ENCODE measurements at places on chromosomes 2 and 18.

DNA sequence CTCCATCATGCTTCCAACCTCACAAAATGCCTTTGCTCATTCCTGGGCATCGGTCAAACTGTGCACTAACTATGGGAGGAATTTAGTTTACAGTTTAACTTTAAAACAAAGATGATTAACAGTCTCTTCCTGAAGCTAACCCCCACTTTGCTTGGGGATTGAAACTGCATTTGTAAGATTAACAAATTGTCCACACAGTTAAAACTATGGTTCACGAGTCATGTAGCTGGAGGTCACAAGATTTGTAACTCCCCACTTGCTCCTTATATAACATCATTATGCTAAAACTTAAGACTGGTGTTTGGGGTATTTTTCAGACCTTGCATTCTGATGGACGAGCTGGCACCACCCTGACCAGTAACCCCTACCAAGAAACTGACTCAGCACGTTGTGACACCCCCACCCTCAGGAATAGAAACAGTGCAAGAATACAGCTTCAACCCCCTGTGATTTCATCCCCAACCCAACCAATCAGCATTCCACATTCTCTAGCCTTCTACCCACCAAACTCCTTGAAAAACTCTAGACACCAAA is 252.3 kb downstream of the MBD5 start:
- DNase-seq: peak; percentile 12

DNA sequence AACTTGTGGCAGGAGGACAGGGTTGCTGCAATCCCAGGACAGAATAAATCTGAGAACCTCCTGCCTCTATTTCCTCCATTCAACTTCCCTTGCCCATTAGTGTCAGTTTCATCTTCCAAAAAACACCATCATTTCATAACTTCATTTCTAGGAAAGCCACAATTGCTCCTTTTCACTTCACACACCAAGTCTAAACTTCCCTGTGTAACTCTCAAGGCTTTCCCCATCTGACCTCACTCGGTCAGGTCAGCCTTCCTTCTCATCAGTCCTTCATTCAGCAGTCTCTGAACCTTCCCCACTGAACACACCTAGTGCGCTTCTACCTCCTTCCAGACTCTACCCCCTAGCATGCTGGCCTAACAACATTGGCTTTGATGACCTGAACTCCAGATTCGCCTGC is 35.8 kb downstream of the TCF7L1 start:
- DNase-seq: no peak

DNA sequence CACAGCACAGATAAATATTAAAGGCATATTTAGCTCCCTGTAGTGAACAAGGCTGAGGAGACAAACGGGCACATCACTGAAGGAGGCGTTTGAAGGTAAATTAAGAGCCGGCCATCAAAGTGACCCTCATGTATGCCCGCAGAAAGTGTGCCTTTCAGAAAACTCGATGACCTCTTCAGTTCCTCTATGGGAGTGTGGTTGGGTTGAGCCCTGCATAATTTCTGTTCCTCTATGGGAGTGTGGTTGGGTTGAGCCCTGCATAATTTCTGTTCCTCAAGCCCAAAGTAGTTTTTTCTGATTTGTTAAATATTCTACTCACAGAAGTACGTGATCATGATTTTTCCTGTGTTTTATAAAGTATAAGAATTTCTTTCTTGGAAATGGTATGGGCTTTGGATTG is 568.5 kb downstream of the TSN start:
- DNase-seq: no peak

DNA sequence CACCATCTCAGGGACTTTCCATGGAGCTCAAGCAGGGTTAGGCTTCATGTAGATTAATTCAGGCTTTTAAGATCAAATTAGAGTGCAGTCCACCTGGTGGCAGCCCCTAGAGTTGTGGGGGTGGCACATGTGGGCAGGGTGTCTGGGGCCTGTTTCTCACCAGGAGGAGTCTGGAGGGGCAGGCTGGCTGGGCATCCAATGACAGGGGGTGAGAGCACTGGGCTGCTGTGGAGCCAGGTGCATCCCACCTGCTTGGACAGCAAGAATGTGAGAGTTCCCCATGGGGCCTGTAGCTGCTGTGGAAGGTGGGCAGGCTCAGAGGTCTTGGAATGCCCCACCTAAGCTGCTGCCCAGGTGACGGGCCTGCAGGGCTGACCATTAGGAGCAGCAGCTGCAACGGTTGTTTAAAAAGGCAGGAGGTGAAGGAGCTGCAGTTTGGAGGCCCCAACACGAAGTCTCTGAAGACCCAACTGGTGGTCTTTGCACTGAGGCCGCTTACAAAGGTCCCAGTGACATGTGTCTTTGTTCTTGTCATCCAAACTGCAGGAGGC is 686.3 kb upstream of the HS6ST1 start:
- no peak for DNase-seq

DNA sequence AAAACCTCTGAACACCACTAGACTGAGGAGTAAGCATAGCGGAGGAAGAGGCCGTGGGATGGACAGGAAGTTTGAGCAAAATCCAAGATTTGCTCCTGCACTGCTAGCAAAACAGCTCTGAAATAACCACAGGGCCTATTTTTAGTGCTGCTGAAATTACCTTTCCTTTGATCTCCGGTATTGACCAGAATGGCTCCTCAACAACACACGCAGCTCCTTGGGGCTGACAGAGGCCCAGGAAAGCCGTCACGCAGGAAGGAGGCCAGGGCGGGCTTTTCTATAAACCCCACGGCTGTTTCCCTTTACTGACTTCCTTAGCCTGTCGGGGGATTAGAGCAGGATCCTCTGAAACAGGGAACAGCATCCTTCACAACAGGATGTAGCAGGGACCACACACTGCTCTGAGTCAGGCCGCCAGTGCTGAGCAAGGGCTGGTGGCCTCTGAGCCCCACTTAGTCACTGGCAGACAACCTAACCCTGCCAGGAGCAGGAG is 80.8 kb upstream of the LCLAT1 start:
- peak; percentile 29 for DNase-seq

DNA sequence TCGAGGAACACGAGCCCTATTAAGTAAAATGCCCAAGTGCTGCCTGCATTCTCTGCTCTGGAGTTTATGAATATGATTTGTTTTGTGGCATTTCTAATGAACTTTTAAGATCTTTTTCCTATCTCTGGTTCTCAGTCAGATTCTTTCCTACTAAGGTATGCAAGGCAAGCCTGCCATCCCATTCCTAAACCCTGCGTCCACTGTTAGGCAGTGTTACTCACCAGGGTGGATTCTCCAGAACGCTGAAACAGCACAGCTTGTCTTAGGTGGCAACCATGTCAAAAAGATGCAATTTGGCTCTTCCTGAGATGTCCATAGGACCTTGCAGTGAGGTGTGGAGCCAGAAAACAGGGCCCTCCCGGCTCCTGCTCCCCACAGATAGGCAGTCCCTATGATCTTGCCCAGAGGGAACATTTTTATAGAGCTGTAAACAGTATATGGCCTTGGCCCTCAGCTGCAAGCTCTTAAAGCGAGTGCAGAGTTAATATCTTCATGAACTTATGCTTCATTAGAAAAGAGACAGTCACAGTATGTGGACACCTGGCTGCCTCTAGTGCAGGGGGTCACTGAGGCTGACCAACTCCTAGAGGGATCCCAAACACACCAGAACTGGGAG is 84.4 kb downstream of the TPGS2 start:
- DNase-seq: no peak

DNA sequence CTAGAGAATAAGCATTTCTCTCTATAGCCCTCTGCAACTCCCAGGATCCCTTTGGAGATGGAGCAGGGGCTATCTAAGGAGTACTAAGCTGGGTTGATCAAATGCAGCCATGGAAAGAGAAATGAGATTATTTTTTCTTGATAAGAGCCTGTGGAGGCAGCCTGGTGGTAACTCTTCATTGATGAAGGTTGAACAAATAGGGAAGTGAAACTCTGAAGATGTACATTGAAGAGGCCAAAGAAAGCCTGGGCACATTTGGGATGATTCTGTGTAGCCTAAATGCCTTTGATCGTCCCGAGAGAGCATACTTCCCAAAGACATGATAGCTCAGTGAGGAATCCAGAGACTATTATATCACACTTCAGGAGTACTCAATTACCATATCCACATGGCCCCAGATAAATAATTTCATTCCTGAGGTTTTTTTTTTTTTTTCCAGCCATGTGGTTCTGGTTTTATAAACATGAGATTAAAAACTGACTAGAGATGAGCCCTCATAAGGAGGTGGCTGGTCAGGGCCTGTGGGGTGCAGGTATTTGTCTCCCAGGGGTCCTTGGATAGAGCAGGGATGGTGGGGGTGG is 192.5 kb downstream of the TPGS2 start:
- no peak for DNase-seq

DNA sequence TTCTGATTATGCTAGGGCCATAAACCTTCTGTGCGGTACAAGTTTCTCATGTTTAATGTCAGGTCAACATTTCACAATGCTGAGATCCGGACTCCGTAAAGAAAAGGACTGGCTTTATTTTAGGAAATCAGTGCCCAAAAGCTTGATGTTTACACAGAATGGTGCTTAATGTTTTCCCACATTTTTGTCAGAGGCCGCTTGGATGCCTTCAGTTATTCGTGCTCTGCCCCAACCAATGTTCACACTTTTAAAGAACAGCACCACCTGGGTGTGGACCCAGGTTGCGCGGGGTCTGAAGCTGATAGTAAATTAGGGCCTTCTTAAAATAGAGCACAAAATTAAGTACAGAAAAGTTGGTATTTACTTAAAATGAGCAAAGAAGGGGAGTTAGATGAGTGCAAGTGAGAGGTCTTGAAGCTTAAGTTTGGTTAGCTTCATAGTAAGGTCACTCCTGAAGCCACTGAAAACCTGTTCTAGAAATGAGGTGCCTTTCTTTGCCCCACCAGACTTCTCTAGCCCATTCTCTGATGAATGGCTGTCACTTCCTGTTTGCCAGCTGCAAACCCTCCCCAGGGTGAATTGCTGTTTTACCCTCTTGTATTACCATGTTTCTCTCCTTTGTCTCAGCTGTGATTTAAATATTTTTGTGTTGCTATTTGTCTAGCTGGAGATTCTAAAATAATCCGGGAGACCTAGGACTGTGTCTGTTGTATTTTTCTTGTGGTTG is 20.5 kb downstream of the SLC3A1 start:
- no peak for DNase-seq

DNA sequence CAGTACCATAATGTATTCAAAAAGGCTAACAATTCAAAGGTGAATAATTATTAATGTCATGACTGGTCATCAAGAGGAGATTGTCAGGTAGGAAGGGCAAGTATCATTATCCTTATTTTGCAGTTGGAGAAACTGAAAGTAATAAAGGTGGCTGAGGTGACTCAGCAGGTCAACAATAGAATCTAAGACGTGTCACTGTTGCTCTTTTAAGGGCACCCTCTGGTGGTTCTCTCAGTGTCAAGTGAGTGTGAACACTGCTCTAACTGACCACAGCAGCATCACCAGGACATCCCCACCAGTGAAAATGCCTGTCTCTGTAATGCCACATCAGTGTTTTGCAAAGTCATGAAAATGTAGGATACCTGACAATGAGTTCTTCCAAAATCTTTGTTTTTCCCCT is 69.7 kb downstream of the DCC start:
- no peak for DNase-seq

DNA sequence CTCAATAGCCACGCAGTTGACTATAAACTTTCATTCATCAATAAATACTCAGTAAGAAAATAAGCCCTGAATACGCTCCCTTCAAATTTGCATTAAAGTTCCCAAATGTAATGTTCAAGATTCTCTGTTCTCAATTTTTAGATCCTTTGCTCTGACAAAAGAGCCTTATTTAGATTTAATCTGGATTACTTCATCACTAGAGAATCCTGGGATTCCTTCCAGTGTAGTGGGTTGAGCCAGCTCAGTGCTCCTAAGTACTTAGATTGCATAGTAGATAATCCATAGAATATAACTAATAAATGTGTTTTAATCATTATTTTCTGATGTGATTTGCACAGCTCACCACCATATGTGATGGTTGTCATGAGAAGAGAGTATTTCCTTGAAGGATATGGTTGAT is 1286.2 kb downstream of the SUCLG1 start:
- DNase-seq: no peak

DNA sequence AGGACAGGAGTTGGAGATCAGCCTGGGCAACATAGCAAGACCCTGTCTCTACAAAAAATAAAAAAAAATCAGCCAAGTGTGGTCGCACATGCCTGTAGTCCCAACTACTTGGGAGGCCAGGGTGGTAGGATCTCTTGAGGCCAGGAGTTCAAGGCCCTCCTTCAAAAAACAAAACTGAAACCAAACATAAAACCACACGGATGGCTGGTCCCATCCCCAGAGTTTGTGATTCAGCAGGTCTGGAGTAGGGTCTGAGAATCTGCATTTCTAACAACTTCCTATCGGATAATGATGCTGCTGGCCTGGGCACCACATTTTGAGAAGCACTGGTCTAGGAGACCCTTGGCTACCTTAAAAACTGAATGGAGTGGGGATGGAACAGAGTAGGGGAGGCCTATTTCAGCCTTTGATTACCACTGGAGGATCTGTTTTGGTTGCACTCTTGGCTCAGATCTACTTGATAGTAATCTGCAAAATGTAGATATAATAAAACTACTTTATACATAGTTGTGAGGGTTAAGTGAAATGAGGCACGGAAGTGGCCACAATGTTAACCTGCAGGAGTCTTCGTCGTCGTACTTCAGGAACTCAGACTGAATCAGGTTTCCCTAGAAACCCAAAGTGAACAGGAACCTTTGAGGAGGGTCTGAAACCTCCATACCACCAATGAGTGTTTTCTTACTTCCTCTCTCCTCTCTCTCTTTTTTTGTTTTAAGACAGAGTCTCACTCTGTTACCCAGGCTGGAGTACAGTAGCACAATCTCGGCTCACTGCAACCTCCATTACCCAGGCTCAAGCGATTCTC is 25.5 kb upstream of the NFE2L2 start:
- no peak for DNase-seq

DNA sequence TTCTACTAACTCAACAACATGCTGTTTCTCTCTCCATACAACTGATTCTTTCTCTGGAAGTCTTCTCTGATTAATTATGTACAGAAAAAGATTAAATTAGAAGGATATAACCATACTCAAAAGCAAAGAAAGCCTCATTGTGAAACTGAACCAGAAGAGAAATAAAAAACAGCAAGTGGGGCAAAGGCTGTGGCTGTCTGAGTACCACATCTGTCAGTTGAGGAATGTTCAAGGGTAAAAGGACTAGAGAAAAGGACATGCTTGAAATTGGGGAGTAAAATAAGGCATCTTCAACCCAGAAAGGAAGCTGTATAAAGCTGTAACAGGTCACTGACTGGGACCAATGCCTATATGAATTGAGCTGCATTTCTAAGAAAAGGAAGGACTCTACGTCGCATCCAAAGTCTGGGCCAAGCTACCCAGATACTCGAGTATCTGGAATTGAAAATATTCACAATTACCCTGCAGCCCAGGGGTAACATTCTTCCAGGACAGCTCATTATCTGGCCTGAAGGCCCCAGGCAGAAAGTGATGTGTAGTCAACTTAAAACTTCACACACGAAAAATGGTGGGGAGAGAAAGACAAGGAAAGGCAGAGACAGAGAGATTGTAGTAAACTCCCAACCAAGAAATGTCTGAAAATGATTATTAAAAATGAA is 356.0 kb upstream of the GALNT5 start:
- peak; percentile 40 for DNase-seq

DNA sequence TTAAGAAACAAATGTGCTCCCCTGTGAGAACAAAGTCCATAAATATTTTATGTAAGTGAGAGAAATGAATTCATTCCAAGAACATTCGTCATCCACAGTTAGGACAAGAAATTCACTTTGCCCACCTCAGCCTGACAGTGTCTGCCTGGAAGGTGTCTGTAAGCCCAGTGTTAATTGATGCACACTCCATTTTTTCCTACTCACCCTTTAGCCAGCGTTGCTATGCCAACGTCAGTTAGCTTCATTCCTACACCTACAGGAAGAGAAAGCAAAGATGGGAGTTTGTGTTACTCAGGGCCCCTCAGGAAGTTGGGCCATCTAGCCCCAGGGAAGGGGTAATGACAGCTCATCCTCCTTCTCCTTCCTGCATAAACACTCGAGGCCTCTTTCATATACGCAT is 131.0 kb downstream of the ALPK2 start:
- no peak for DNase-seq

Measured in astrocyte of the spinal cord (primary cell).